ENCODE measurements at places on chromosomes 7 and 10.

- DNase-seq, result no peak
These were observed 267.6 kb downstream of the SKIDA1 start for GRCh38 chr10:21257919-21258318.

DNA sequence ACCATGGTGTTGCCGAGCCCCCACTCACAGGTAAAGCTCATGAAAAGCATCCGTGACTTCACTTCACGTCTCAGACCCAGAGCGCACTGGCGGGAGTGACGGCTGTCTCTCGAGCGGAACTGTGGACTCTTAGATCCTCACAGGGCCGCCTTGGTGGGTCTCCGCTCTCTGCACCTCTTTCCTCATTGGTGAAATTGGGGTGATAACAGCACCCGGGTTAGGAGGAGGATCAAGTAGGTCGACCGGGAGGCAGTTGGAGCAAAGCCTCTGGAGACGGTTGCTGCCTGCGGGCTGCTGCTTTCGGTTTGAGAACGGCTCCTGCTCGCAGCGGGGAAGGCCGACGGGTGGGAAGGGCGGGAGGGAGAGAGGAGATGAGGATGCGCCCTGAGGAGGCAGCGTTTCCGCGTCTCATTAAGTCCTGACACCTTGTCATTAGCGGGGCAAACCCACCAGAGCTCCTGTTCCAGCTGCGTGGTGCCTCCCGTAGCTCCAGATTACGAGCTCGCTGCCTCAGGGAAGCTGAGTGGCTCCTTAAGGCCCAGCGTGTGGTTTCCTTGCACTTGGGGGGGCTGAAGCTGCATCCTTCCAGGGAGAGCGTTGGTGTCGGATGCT, 51.9 kb upstream of the CFAP46 start:
- DNase-seq, result no peak

GRCh38 chr7:87170828-87171227, 18.6 kb downstream of the DMTF1 start:
- DNase-seq, result no peak

GRCh38 chr7:74365322-74366022, 76.3 kb downstream of the CLIP2 start:
- peak; percentile 85 for DNase-seq

DNA sequence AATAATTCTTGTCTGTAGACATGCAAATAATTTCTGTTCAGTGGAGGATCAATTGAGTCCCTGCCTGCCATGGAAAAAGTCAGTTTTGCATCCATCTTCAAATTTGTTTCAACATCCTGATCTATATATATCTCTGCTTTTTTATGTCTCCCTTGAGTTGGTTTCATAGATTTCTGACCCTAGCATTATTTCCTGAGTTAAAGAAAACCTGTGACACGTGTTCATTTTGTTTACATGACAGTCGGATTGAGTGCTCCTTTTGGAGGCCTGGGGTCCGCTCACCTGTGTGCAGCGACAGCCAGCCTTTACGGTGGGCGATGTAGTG, 674 bp downstream of the MRPS24 start:
- DNase-seq, result no peak

DNA sequence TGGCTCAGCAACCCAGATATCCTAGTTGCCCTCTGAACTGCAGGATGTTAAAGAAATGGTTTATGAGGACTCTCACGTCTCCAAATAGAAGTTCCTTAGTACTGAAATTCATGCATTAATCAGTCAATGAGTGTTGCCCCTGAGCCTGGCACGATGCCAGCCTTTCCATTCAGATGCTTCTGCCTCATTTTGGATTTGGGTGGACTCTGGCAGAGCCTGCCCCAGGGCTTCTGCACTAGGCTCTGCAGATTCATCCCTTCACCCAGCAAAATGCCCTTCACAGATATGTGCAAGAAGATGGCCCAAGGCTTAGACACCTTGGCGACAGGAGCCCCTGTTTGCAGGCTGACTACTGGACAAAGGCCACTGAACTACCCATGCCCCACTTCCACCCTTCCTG, 747.8 kb downstream of the GRID1 start:
- DNase-seq, result no peak

DNA sequence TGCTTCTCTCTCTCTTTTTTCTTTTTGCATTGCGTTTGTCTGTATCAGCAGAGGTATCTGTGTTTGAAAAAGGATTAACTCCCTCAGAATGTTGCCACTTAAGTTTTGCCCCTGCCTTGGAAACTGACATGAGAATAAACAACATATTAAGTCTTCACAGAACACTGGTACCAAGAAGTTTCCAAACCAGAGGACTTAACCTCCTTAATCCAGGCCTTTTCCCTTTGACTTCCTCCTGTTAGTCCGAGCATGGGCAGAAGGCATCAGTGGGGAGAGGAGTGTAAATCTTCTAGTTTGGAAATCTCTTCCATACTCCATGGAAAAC, 681.4 kb downstream of the LRMDA start:
- no peak for DNase-seq

- peak; percentile 81 for DNase-seq
These were observed at the start of gene TET1 for GRCh38 chr10:68560186-68560942. TSS of gene TET1 (plus strand) at chr10:68560337. CDS start at chr10:68572339, 12,002 bp downstream.

DNA sequence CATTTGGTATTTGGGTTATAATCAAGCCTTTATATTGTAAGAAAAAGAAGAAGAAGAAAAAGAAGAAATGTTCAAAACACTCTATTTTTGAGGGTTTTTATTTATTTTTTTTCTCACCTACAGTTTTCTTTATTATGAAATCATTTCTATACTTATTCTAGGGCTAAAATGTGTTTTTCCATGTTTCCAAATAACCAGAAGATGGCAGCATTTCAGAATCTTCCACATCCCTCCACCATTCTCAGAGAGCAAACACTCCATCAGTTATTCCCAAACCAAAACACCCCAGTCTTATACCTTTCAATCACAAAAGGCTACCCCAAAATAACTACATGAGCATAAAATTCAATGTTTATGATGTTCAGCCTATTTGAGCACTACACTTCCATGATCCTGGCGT, 38.7 kb upstream of the PPP1R17 start:
- DNase-seq, result no peak

DNA sequence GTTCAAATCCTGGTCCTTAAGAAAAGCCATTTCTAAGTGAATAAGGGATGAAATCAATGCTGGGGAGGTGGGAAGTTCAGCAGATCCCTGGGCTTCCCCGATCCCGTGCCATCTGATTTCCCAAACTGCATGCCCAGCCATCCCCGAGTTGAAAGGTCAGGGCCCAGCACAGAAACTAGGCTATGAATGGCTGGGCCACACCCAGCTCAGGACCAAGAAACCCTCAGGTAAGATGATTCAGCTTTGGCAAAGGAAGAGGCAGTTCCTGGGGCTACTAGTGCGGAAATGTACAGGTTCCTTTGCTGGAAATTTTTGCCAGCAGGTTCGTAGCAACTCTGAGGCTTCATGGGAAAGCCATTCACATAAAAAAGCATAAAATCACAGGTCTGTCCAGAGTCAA, 182.7 kb downstream of the FAM107B start:
- DNase-seq, result no peak
